Renal cortex interstitium (tissue), 15 donors: ENCODE measurements at places on chromosomes 6 and 20. TPM values are rescaled to one million over a fixed set of nuclear protein-coding genes. Genes with fewer than 3 reads are reported as not detected.

GRCh38 chr6:135311446-135312200 lies 130.5 kb downstream of the MYB start:
- DNase-seq: no peak

- no peak for DNase-seq
These were observed 7.3 kb upstream of the RIMS1 start for GRCh38 chr6:71879016-71879415.

- DNase-seq: no peak
These were observed 59.5 kb upstream of the TGM3 start for GRCh38 chr20:2236256-2236655.

- no peak for DNase-seq
These were observed 180.3 kb downstream of the CDH26 start for GRCh38 chr20:60138256-60139220.

DNA sequence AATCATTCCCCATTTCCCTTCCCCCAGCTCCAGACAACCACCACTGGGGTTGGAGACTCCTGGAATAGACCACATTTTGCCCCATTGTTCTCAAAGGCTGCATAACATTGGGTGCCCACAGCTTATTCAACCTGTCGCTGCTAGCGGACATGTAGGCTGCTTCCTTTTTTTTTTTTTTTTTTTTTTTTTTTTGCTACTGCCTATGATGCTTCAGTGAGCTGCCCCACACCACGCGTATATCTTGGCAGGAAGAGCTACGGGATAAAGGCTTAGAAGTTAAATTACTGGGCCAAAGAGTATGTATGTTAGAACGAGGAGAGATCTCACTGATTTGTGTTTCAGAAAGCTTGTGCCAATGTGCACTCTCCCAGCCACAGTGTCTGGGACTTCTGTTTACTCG lies 7.0 kb downstream of the LBP start:
- DNase-seq: no peak

GRCh38 chr6:114055349-114055748 lies 84.4 kb upstream of the HDAC2 start:
- no peak for DNase-seq

DNA sequence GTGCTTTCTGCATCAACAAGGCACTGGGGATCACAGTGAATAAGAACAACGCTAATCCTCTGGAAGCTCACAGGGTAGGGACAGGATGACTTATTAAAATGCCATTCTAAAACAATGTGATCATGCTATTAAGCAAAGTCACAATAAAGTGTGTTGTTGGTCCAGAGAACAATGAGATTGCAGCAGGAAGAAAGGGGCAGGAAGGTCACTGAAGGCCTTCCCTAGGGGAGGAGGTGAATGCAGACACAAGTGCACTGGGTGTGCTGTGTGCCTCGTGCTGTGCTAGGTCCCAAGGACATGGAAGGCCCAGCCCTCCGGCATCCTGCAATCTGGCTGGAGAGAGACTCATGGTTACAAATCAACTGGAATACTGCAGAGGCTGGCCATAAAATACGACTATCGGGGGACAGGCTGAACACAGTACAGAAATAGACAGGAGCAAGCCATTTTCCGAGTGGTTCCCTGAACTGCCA lies 55.7 kb downstream of the LYRM4 start:
- no peak for DNase-seq

DNA sequence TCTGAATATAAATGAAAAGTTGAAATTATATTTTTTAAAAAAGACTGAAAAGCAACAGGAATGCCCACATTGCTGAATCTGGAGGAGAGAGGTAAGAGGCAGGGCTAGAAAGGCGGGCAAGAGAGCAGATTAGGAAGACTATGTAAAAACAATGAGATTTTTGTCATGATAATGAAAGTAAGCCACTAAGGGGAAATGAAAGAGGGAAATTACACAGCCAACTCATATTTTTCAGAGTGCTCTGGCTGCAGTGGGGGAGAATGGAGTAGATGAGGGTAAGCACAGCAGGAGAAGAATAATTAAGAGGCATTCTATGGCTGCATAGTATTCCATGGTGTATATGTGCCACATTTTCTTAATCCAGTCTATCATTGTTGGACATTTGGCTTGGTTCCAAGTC lies 281.9 kb downstream of the PKHD1 start:
- DNase-seq: no peak

GRCh38 chr6:152404936-152405595 lies 232.1 kb downstream of the SYNE1 start:
- no peak for DNase-seq

DNA sequence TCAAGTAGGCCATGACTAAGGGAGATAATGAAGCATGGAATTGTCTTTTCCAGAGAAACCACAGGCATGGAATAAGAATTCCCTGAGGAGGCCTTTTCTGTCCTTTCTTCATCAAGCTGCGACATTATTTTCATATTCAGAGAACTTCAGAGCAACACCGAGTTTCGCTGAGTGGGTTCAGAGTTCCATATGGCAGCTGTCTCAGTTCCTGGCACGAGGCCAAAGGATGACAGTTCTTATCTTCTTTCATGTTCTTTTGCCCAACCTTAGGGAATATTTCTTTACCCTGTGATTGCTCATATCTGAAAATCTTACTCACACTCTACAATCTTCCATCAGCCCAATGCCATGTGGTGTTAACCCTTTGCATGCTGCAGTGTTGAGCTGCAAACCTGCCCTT lies 135.3 kb upstream of the BMP2 start:
- DNase-seq: peak; percentile 22

DNA sequence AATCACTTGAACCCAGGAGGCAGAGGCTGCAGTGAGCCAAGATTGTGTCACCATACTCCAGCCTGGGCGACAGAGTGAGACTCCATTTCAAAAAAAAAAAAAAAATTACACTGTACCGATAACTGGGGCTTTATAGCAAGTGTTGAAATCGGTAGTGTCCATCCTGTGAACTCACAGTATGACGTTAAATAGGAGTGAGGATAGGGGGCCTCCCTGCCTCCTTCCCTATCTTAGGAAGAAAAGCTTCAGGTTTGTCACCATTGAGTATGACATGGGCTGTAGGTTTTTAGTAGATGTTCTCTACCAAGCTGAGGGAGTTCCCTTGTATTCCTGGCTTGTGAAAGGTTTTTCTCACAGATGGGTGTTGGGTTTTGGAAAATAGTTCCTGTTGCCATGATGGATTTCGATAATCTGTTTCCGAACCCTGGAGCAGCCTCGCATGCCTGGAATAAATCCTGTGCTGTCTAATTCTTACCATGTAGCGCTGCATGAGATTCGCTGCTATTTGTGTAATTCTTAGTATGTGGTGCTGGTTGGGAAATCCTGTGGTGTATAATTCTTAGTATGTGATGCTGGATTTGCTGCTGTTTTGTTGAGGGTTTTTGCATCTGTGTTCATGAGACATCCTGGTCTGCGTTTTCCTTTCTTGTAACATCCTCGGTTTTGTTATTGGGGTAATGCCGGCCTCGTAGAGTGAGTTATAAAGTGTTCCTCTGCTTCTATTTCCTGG lies 23.6 kb downstream of the NTSR1 start:
- DNase-seq: no peak

DNA sequence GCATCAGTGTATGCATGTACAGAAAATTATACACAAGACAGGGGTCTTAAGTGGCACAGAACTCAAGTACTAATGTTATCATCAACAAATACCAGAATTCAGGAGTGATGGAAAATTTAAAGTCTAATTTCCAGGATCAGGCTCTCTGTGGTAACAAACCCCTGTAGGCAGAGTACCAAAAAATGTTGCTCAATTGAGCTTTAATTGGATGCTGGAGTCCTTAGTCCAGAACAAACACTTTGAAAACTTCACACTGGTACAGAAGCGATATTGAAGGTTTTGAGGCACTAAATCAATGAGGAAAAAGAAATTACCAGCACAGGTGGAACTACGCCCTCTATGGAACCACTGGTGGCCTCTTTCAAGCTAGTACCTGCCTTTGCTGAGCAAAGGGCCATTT lies 113.1 kb downstream of the FOXC1 start:
- no peak for DNase-seq

DNA sequence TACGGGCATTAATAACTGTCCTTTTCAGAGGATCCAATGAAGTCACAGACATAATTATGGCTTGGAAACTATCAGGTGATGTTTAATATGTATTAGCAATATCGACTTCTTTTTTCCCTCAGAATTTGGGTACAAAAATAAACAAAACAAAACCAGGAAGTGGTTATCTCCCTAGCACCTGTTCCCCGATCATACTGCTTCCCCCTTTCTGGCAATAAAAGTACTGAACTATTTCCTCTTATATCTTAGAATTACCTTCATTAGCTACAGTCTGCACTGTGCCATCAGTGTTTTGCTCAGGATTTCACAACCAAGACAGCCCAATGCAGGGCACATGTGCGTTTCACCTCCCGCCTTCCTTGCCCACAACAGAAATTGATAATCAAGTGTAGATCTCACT lies 216.9 kb upstream of the BTBD3 start:
- DNase-seq: no peak

GRCh38 chr6:4714961-4715501 lies 61.2 kb upstream of the CDYL start:
- no peak for DNase-seq

- no peak for DNase-seq
These were observed at the start of gene ITPR3 for GRCh38 chr6:33620856-33621710. Gene ITPR3 (plus strand): TSS chr6:33621322. CDS start chr6:33621603, 281 bp downstream.

- no peak for DNase-seq
These were observed 96.7 kb upstream of the FAM184A start for GRCh38 chr6:119174879-119175817.

DNA sequence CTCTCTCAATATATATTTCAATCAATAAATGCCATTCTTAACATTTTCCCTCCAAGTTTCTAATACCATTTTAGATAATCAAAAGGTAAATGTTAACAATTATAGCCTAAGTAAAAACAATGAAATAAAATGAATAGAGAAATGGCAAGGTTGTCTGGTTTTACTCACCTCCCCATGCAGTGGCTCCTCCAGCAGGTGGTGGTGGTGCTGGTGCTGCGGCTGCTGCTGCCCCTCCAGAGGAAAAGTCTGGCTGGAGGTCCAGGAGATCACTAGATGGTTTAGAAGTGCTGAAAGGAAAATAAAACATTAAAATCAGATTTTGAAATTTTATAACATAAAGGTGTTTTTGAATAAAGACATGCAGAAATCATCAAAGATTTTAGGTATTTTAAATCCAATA lies 93.2 kb downstream of the PRSS35 start:
- DNase-seq: no peak

DNA sequence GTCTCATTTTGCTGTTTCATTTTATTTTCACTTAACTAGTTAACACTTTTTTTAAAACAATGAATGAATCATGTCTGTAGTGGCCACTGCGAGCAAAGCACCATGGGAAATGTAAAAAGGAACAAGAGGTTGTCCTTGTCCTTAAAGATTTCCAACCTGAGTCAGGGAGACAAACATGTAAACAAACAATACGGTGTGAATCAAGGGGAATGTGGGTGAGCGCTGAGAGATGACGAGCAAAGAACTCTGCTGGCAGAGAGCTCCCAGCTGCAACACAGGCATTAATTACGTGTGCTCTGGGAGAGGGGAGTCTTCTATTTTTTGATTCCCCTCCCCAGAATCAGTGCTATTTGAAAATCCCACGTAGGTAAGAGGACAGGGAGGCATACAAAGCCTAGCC lies 84.3 kb downstream of the ATXN1 start:
- DNase-seq: no peak

Gene STMND1
- polyA plus RNA-seq: 0.23 TPM

Gene CGAS
- 2.9 TPM for polyA plus RNA-seq

Gene TSPO2
- 0.82 TPM for polyA plus RNA-seq

Gene IL17F
- polyA plus RNA-seq: 0.61 TPM

Gene JPH2
- polyA plus RNA-seq: 1.4 TPM

Gene FOXA2
- polyA plus RNA-seq: 0.07 TPM

Gene SKIC2
- polyA plus RNA-seq: 49.0 TPM

Gene ESF1
- polyA plus RNA-seq: 25.4 TPM

Gene PLA2G7
- 3.1 TPM for polyA plus RNA-seq

Gene TNFRSF6B
- polyA plus RNA-seq: 0.79 TPM

Gene BTNL2
- polyA plus RNA-seq: 1.0 TPM

Gene CNPY3
- polyA plus RNA-seq: 66.1 TPM
